ENCODE measurements at places on chromosomes 4 and X.

DNA sequence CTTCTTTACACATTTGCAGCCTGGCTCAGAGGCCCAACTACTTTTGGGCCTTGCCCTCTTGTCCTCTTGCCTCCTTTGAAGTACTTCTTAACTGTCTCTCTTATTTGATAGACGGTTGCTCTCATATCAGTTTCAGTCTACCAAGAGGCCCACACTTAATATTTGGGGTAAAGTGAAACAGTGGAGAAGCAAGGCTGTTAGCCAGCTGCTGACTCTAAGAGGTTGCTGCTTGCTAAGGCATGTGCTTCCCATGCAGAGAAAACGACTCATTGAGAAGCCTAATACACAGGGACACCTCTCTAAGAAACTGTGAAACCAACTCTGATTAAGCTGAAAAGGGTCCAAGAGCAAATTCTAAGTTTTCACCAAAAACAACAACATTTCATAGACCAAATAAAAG lies 94.6 kb downstream of the PPP3CA start:
- no peak for DNase-seq

DNA sequence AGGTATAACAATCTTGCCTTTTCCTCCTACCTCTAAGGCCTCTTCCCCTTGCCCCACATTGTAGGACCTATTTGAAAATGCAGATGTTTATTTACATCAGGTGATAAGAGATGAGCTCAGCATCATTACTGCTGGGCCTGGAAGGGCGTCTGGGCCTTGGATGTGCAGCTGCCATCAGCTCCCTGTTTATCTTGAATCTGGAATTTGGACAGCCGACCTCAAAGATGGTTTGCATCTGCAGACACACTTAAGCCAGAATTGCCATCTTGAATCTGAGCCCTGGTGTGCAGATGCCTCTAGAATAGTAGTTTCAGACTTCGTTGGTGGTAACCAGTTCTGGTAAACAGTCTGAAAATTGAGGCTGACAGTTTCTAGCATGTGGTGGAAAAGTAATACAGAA lies 59.0 kb downstream of the FAM193A start:
- DNase-seq = no peak

DNA sequence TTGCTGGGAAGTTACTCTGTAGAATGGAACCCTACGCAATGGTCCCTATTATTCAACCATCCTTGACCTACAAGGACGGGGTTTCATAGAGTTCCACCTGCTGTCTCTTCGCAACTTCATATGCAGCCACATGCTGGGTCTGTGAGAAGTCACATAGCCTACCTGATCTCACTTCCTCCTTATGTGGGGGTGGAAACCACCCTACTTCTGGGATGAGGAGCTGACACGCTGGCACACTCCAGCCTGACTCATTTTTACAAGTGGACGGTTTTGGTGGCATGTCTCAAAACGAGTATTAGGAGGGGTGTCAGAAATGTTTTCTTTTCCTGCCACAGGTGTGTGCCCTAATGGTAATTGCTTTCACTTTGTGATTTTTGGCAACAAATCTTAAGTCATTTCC lies 36.8 kb upstream of the ARSD start:
- DNase-seq = no peak

GRCh38 chr4:181650033-181650825 lies 593.0 kb upstream of the TENM3 start:
- DNase-seq = no peak

DNA sequence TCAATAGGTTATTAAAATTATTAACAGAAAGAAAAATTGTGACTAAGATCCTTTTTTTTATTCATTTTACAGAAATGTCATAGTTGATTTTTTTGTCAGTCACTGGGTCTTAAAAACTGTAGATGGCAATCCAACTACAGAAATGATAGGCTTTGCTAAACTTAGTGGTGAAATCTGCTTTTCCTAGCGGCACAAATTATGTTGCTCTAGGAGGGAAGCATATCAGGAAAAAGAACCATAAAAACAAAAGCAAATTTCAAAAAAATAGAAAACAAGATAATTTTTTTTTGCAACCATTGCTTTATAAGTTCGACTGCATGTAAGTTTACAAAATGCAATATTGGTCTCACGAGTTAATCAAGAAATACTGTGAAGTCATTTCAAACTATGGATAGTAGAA lies 443.5 kb upstream of the IGFBP7 start:
- DNase-seq = no peak

- no peak for DNase-seq
Observed at GRCh38 chr4:119683518-119683917, 54.9 kb upstream of the PDE5A start.

DNA sequence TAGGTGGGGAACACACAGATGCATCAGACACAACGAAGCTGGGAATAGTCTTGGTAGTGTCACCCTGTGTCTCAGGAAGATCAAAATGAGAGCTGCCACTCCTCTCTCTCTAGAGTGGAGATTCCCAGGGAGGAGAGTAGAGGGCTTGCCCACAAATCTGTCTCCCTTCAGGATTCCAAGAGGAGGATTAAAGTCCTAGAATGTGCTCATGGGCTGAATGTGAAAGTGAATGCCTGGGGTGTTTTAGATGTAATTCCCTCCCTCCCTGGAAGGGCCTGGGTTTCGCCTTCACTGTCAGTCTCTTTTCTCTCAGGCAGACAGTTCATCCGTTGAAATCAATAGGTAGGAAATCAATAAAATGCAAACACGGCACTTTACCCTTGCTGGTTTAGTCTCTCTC lies 282.6 kb upstream of the PPARGC1A start:
- DNase-seq = no peak

- peak; percentile 35 for DNase-seq
Observed at GRCh38 chr4:48780865-48781214, 761 bp upstream of the FRYL start.

- no peak for DNase-seq
Observed at GRCh38 chrX:43974100-43974475, 898 bp upstream of the NDP start.

DNA sequence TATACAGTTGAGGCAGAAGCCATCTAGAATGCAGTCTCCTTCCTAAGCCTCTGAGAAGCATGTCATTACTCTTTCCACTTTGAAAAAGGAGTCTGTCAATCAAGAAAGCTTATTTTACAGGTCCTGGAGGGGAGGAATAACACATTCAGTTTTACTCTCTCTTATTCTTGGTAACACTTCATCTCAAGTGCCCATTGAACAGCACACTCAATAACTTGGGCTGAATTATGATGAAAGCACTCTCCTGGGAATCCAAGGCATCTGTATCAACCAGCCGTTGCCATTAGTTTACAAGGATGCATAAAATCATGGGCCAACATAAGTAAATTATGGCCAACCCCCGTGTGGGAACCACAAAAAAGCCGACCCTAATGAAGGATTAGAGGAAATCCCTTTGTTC lies 282.4 kb downstream of the C4orf33 start:
- no peak for DNase-seq

GRCh38 chr4:53479736-53480525 lies 102.5 kb downstream of the FIP1L1 start:
- DNase-seq = no peak

DNA sequence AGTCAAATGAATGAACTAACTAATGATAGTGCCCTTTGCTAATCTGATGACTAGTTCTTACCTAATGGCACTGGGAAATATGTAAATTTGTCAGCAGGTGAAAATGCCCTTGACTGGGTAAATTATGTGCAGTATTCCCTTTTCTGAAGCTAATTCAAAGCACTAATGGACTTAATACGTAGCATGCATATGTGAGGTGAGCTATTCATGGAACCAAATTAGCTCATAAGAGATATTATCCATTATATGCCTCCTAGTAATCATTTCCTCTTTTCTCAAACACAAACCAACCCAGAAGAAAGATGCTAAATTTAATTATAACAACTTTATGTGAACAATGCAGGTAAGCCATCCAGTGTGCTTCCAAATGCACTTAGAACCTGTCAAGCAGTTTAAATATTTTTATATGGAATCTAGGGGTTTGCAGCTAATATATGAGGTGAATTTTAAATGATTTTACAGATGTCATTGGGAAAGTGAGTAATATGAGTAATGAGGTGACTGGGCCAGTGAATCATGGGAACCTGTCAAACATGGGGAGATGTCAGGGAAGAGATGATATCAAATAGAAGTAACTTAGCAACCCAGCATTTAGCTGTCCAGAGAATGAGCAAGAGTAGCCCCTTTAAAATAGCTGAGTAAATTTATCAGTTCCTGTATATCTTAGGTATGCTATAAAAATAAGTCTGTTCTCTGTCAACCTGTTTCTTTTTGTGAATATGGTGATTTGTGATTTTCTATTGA lies 315.0 kb downstream of the AFF2 start:
- DNase-seq = no peak

DNA sequence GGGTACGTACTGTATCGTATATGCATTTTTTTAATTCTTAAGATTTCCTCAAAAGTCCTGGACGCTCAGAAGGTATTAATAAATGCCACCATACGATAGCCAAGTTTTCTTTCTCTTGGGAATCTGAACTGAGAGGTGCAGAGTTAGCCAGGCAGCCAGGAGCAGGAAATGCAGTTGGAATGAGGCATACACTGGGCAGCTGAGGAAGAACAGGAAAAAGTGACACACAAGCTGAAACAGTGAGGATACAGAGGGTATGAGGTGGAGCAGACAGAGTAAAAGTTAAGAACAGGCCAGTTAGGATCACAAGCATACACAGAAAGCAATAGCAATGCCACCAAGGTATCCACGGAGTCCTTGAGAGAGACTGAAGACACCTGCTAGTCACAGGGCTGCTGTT lies 13.4 kb downstream of the UFSP2 start:
- DNase-seq = no peak

DNA sequence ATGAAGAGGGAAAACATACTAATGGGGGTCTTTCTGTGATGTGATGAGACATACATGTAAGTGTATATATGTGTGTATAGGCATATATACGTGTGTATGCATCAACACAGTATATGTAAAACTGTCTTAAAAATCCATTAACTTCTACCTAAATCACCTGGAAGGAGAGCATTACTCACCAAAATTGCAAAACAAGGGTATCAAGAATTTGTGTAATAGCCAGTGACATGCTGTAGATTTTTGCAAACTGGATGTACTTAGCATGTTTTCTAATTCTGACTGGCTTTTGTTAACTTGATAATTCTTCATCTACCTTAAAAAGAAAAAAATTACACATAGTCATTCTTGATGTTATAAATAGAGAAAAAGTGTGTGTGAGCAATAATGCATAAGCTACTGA lies 104.7 kb downstream of the PRRG1 start:
- DNase-seq = no peak

DNA sequence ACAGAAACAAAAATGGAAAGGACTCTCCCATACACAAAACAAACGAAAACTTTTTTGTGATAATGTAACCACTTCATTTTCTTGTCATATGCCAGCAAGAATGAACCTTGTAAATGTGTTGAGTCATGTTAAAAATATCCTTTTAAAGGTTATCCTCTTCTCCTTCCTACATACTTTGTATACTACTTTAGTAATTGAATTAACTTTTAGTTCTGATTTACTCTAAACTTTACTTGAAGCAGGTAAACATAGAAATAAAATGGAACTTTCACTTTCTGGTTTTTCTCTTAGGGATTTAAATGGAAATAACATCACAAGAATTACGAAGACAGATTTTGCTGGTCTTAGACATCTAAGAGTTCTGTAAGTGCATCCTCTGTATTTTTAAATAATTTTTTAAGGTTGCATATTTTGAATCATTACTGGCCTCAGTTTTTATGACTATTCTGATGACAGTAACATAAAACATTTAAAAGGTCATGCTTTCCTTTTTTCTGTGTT lies 4.7 kb downstream of the SLIT2 start:
- no peak for DNase-seq

- DNase-seq = no peak
Observed at GRCh38 chrX:15056044-15056443, 182.8 kb downstream of the MOSPD2 start.

GRCh38 chr4:124234771-124235170 lies 477.8 kb downstream of the ANKRD50 start:
- no peak for DNase-seq

GRCh38 chr4:153539422-153539821 lies 73.3 kb downstream of the TMEM131L start:
- no peak for DNase-seq

DNA sequence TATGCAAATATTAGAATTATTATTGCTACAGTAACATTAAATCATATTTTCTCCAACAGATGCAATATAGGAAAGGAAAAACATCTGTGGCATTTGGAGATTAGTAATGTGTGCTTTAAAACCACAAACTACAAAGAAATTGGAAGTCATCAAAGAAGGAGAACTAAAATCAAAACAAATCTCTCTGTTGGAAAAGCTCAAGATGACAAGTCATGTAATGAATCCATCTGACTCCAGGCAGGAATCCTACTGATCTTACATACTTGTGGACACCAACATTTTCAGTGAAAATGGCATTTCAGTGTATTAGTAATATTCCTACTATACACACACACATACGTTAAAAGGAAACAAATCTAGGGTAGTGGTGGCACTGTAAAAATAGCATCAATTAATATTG lies 98.2 kb downstream of the SLC39A8 start:
- no peak for DNase-seq

- no peak for DNase-seq
Observed at GRCh38 chr4:83618991-83619645, 83.2 kb downstream of the GPAT3 start.

DNA sequence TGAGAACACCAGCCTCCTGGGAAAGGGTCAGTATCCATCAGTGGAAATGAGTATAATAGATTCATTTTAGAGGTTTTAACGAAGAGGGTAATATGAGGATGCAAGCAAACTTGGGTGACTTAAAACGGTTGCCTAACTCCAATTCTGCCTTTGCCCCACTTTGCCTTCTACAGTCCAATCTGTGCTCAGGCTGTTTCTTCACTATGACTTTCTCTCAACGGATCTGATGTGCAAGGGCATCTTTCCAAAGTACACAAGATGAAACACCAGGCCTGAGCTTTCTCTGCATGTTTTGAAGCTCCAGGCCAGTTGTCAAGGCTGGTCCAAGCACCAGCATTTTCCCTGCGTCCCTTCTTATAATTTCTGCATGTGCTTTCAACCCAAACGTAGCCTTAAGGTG lies 68.0 kb upstream of the TMEM164 start:
- no peak for DNase-seq

- DNase-seq = no peak
Observed at GRCh38 chr4:212438-213188, 88.3 kb downstream of the ZNF718 start.

DNA sequence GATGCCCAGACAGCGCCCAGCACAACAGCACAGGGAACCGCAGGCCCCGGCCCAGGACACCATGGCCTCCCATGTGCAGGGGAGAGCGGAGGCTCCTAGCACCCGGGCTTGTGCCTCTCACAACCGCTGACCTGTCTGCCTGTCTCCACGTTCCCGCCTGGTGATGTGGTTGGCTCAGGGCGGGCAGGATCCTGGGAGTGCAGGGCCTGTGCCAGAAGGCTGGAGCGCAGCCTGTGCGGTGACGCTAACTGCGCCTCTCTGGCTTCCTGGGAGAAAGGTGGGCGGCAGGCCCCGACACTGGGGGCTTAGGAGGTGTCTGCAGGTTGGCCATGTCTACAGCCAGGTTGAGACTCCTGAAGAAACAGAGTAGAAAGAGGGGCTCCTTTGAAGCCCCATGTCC lies 48.7 kb downstream of the CPZ start:
- DNase-seq = no peak

GRCh38 chr4:182142176-182143085 lies 100.8 kb upstream of the TENM3 start:
- DNase-seq = no peak

- DNase-seq = no peak
Observed at GRCh38 chr4:146333187-146333894, 119.0 kb downstream of the REELD1 start.

GRCh38 chrX:48972220-48973164 lies 848 bp upstream of the KCND1 start:
- DNase-seq = no peak

- DNase-seq = no peak
Observed at GRCh38 chrX:52995987-52996331, 37.6 kb upstream of the FAM156A start.

- no peak for DNase-seq
Observed at GRCh38 chr4:150368667-150369066, 213.3 kb upstream of the MAB21L2 start.

Measured in stimulated activated CD4-positive, alpha-beta T cell treated with anti-CD3 and anti-CD28 coated beads, Interleukin-12 subunit alpha, Interleukin-12 subunit beta, amount 100 ng/mL, for 48 hours (primary cell).